NCI-H2171 treated with DMSO at 0.1 percent for 48 hours (cell line): ENCODE measurements at places on chromosomes 1 and 21.
A peak's percentile ranks its signal among the peaks of the same experiment; 100 is the strongest.

- no peak for DNase-seq
Measured at GRCh38 chr1:33696311-33696710, 167.6 kb upstream of the HMGB4 start.

DNA sequence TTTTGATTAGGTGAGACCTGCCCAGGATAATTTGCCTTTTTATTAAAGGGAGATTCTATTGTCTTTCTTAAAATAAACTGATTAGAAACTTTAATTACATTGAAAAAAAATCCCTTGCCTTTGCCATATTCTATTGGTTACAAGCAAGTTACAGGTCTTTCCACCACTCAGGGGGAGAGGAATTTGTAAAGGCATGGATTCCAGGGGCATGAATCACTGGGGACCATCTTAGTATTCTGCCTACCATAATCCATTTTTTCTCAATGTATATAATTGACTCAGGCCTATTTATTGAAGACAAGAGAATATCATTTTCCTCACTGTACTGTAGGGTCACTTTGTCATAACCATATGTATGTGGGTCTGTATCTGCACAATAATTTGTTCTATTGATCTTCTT lies 124.3 kb upstream of the PDE4B start:
- no peak for DNase-seq

GRCh38 chr21:33241846-33242245 lies 12.1 kb downstream of the IFNAR2 start:
- DNase-seq, result no peak

GRCh38 chr1:182917378-182917777 lies 35.6 kb downstream of the SHCBP1L start:
- DNase-seq, result no peak

GRCh38 chr1:9766759-9767442 lies 56.9 kb downstream of the CLSTN1 start:
- no peak for DNase-seq

DNA sequence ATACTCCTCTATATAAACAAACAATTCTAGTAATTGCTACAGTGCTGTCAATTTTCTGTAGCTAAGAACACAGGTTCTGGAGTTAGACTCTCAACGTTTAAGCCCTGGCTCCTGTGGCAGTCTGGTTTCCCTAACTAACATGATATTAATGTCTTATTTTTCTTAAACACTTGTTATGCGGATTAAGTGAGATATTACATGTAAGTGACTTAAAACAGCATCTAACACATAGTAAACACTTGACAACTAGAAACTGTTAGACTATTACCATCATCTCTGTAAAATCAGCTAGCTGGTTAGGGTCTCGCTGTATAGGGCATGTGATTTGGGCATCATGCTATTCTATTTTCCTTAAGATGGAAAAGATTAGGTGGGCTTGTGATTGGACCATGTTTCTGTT lies 2.3 kb downstream of the VANGL1 start:
- no peak for DNase-seq

DNA sequence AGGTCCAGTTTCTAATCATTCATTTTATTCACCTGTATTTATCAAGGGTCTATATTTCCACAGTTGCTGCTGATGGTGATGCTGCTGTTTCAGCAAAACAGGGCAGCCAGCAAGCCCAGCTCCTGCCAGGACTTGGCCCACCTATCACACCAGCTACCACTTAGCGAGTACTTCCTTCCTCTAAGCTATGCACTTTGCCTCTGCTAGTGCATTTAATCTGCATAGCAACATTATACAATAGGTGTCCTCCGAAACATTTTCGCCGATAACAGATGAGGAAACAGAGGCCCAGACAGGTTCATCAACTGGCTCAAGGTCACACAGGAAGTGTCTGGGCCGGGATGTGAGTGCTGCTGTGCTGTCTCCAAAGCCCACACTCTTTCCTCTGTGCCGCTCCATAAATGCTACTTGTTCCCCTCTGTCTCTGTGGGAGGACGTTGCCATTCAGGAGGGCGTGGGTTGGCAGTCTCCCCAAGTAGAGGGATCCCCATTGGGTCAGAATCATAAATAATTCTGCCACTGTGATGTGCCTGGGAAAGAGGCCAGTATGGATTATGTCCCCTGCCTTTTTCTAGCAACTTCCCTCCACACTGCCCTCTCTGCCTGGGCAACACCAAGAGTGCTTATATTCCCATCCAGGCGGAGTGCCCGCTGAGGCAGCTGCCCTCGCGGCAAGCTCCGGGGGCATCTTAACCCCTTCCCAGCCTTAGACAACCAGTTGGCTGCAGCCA lies 9.4 kb upstream of the PLEKHA6 start:
- no peak for DNase-seq

- DNase-seq, result no peak
Measured at GRCh38 chr1:219573960-219574359, 38.9 kb downstream of the ZC3H11B start.

GRCh38 chr1:60149251-60149650 lies 75.7 kb upstream of the C1orf87 start:
- peak; percentile 38 for DNase-seq

DNA sequence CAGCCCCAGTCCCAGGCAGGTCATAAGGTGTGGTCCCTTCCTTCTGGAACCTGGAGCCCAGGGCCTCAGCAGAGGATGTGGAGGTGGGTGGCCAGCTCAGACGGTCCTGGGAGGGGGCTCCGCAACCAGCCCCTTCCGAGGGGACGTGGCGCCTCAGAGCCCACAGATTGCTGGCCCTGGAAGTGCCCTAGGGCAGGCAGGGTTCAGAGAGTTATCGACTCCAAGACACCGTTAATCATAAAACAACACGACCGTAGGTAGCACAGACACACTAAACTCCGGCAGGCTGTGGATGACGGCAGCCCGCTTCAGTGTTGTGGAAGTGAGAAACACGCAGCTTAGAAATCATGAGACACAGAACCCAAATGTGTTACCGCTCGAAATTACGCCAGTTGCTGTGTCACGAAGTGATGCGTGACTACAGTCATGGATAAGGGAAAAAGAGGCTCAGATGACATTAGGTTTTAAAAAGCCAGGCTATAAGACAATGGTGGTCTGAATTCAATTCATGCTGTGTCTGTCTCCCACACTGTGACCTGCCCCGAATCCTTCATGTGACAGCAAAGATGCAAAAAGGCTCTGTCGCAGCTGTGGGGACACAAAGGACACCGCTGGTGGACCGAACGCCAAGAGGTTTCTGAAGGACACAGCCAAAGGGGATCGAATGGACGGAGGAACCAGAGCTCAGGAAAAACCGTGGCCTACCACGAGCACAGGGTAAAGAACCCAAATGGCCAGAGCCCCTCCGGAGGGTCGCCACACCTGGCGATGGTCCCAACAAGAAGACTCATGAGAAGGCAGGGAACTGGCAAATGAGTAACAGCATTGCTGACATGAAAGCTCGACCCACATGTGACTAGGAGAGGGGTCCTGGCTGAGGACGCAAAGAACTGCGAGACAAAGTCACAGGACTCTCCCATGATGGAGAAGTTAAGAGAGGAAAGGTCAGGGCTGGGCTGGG lies 1.7 kb upstream of the SUMO3 start:
- DNase-seq, result no peak

DNA sequence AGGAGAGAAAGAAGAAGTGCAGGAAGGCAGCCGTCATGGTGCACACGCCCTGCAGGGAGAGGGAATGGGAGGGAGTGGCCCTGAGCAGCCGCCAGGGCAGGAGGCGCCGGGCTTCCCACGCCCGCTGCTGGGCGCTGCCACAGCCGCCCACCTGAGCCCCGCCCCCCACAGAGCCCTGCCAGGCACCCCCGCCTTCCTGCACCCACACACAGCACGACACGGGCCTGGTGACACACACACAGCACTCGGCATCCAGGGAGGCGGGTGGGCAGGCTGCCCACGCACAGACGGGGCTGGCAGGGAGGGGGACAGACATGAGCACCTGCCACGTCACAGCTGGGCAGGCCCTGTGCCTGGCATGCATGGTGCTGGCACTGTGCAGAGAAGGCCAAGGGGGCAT lies 27.5 kb downstream of the ADGRB2 start:
- DNase-seq, result no peak

DNA sequence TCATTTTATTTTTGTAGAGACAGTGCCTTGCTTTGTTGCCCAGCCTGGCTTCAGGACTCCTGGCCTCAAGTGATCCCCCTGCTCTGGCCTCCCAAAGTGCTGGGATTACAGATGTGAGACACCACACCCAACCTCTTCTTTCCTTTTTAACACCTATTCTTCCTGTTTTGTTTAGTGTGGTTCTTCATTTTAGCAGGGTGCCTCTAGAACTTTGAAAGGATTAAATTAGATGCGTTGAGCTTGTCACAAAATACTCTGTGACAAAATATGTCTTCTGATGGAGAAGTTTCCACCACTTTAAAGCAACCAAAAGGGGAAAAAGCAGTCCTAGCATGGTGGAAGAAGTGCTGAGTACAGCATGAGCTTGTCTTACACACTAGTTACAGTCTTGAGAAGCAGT lies 42.0 kb downstream of the CDC14A start:
- no peak for DNase-seq

GRCh38 chr1:29209173-29209572 lies 21.6 kb downstream of the MECR start:
- no peak for DNase-seq

DNA sequence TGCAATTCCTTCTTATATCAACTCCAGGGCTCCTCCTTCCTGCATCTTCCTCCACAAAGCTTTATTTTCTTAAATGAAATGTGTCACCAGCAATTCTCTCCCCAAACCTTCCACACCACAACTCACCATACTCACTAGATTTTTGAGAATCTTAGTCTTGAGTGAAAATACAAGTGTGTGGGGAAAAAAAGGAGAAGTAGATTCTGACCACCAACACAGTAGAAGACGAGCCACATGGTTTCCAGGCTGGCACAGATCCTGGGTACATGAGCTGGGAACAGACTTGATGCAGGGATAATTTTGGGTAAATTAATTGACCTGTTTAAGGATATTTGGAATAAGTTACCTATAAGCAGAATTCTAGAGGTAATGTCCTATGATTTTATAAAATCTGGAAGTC lies 72.8 kb upstream of the KCNJ15 start:
- DNase-seq, result no peak

DNA sequence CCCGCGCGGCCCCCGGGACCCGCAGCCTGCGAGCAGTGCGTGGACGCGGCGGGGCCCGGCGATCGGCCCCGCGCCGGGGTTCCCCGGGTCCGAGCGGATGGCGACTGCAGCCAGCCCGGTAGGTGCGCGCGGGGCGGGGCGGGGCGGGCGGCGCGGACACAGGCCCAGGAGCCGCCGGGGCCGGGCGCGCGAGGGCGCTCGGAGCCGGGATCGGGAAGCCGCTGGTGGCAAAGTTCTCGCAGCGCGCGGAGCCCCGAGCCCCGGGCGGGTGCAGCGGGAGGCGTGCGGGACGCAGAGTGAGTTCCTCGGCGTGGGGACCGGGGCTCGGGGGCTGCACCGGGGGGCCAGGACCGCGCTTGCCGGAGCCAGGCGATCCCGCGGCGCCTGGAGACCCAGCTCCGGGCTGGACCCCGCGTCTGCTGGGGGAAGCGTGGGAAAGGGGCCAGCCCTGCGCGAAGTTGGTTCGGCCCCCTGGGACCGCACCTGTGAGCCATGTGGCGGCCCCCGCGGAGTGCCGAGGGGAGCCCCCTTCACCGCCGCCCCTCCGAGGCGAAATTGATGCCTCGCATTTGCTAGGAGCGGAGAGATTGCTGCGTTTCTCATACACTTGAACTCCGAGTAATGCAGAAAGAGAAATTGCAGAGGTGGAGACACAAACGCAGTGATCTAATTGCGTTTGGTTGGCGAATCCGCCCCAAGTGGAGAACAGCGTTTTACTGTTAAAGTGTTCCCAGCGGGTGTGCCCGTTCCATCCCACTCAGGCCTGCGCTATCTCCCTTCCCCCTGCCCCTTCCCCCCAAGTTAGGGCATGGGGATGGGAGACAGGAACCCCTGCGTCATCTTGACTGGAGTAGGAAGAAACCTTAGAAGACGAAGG lies 228.9 kb upstream of the TMEM51 start:
- peak; percentile 33 for DNase-seq

DNA sequence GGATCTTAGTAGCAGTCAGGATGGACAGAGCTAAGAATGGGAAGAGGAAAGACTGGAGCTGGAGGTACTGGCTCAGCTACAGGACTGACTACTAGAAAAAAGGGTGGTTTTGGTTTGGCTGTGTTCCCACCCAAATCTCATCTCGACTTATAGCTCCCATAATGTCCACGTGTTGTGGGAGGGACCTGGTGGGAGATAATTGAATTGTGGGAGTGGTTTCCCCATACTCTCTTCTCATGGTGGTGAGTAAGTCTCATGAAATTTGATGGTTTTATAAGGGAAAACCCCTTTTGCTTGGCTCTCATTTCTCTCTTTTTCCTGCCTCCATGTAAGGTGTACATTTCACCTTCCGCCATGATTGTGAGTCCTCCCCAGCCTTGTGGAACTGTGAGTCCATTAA lies 466.5 kb upstream of the DEPDC1 start:
- no peak for DNase-seq

- no peak for DNase-seq
Measured at GRCh38 chr1:99820546-99820945, 29.6 kb upstream of the AGL start.

- no peak for DNase-seq
Measured at GRCh38 chr1:167524651-167525050, 6.3 kb upstream of the CD247 start.

GRCh38 chr1:199855580-199855979 lies 171.9 kb upstream of the NR5A2 start:
- DNase-seq, result no peak

GRCh38 chr1:211335522-211336157 lies 9.0 kb downstream of the TRAF5 start:
- DNase-seq, result no peak

DNA sequence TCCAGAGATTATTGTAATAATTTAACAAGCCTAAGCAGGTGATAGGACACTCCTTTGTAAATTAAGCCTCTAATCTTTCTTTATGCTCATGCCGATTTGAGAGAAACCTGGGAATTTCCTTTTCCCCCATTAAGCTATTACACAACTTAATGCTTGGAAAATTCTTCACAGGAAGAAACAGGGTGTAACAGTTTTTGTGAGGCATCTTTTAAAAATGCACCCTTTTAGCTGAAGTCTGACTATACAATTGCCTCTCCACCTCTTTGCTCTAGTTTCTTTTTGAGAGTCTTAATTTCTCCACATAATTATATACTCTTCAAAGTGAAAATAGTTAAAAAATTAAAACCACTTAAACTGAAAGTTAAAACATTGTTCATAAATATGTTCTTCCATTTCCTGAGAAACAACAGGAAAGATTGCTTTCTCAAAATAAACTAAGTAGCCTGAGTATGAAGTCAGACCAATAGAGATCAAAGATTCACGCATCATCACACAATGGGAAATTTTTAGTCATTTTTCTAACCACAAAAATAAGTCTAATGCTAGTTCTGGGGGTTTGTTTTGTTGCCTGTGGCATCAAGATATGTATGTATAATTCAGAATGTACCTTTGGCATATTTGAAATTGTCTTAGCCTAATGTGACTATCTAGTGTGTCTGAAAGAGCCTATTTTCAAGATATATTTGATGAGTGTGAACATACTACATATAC lies 34.7 kb downstream of the LRRC8D start:
- DNase-seq, result no peak

- DNase-seq, result no peak
Measured at GRCh38 chr1:167602840-167603239, 27.2 kb upstream of the RCSD1 start.

GRCh38 chr1:218763538-218763937 lies 410.1 kb upstream of the LYPLAL1 start:
- DNase-seq, result no peak
